NB4 (cell line): ENCODE measurements at places on chromosomes 3 and 15.

- DNase-seq = no peak
Observed at GRCh38 chr3:59981377-59981776, 931.6 kb upstream of the CFAP20DC start.

- DNase-seq = no peak
Observed at GRCh38 chr15:59165726-59166125, 40.9 kb upstream of the LDHAL6B start.

DNA sequence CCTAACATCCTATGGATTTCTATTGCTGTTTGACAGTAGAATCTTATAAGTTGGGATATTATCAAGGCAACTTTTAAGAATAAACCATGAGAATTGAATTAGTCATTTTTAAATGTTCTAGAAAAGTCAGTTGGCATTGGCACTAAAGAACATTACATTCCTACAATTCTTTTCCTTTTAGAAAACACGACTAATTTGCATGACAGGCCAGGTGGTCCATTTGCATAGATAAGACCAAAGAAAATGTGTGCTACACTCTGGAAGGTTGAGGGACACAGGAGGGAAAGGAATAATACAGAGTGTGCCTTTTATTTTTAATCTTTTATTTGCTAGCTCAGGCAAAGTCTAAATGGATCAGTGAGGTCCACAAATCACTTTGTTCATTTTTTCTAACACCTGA lies 962.3 kb downstream of the EPHA3 start:
- DNase-seq = no peak

DNA sequence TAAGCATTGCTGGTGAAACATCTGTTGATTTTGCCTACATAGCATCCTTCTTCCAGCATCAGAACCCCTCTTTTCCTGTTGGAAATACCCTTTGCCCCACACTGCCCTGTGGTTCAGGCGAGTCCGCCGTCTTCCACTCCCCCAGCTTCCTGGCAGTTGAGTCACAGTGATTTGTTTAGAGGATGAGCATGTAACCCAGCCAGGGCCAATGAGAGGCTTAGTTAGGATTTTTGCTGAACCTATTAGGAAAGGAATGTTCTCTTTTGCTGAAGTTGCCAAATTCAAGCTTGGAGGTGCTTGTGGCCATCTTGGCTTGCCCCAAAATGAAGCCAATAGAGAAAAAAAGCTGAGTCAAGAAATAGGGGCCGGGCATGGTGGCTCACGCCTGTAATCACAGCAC lies 19.0 kb upstream of the MEX3B start:
- DNase-seq = peak; percentile 18

DNA sequence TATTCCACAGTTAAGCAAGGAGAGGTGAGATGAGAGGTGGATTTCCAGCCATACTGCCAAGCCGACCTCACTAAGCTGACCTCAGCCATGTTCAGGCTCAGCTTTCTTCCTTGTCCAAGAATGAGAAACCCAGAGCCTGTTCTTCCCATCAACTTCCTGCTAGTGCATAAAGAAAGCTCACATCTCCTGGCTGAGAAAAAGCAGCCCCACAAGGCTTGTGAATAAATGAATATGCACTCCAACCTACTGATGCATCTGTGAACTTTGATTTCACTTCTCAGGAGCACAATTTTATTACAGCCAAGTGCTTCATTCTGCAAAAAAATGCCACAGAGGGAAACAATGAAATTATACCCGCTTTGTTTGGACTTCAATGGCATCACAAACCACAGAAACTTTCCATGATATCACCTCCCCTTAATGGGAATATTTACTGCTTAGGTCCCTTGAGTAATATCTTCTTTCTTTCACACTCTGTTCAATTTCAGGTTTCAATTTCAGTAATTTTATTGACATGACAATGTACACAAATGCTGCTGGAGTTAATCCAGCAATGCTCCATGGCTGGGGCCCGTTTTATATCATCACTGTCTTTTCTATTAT lies 437.0 kb upstream of the PPP2R3A start:
- DNase-seq = no peak

DNA sequence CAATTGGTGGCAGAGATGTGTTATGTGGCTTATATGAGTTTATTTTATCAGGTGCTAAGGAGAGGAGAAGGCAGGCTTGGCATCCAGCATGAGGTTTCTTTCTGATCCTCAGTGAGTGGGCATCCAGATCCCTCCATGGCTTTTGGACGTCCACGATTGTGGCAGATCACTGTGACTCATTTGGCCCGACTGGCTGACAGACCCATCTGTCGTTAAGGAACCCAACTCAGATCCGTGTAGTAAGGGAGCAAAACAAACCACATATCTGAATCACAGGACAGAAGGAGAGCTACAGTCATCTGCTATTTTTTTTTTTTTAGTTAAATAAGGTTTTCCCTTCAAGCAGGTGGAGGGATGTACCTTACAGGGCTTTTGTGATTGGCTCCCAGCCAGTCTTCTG lies 197.0 kb upstream of the KCNH8 start:
- no peak for DNase-seq

- DNase-seq = no peak
Observed at GRCh38 chr3:101271728-101272127, 48.6 kb downstream of the IMPG2 start.

DNA sequence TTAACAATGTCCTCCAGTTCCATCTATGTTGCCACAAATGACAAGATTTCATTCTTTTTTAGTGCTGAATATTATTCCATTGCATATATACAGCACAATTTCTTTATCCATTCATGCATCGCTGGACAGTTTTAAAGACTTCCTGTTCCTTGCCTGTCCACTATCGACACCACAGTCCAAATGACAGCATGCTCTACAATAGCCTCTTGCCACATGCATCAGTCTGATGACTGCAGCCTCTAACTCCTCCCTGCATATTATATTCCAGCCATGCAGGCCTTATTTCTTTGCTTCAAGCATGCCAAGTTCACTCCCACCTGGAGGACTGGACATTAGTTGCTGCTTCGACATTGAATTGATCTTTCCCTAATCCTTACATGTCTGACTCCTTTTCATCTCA lies 306.2 kb downstream of the FOXP1 start:
- DNase-seq = no peak

DNA sequence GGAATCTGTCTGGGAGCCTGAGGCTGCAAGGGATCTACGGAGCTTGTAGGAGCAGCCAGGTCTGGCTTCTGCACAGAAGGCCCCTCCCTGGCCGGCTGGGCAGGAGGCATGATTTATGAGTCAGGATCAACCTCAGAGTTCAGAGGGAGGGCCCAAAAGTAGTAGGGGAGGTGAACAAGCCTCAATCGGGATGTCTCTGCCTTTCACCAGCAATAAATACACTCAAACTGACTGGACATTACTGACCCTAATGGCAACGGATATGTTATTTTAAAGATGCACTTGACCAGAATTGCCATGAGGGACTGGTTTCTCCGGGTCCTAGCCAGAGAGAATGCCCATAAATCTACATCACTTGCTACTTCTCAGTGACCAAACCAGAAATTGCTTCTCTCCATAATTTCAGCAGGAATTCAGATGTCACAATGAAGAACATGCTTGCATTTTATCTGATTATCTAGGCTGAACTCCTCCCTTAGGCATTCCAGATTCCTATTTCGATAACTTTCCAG lies 109.6 kb upstream of the LMOD3 start:
- no peak for DNase-seq

- DNase-seq = no peak
Observed at GRCh38 chr15:67161412-67161811, 93.0 kb downstream of the AAGAB start.

- no peak for DNase-seq
Observed at GRCh38 chr3:172634948-172635347, 75.9 kb downstream of the NCEH1 start.

DNA sequence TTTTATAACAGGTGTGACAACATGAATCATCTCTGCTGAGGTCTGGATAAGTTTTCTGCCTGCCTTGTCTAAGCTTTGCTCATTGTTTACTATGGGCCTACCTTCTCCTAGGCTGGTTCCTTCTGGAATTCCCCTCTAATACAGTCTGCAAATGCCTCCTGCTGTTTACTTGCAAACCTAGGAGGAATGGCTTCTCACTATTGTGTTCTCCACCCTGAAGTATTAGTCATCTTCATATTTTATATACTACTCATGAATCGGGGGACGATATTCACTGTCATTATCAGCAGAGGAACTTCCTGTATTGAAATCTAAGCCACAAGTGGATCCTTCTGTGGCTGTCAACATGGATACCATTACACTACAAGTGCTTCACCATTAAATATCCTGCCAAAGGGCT lies 154.8 kb downstream of the PLCL2 start:
- peak; percentile 9 for DNase-seq

DNA sequence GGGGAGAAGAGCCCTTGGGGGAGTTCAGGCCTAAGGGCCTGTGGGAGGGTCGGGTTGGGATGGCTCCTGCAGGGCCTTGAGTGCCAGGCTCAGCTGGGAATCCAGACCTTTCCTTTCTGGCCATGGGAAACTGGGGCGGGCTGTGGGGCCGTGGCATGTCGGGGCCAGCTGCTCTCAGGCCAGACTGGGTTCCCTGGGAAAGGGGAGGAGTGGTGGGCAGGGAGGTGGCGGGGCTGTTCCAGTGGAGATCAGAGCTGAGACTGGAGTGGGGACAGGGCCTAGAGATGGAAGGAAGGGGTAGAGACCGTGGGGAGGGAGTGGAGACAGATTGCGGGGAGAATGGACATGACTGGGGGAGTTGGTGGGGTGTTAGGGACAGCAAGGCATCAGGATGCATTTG lies 20.3 kb downstream of the FBLN2 start:
- DNase-seq = no peak

GRCh38 chr15:58587486-58587885 lies 155.7 kb downstream of the LIPC start:
- no peak for DNase-seq

DNA sequence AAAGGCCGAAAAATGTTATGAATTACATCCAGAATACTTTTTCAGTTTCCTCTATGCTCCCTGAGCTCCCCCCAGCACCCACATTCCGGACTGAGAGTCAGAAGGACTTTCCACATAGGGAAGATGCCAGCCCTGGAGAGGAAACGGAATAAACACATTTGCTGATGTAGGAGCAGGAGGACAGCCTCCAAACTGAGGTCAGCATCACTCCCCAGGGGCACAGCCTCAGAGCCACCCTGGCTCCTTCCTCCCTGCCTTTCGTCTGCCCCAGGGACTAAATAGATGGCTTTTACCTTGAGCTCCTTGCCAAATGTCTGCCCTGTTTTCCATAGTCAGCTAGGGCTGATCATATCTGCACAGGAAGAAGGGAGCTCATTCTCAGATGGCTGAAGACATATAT lies 22.6 kb upstream of the SLCO2A1 start:
- no peak for DNase-seq
